ENCODE measurements at places on chromosomes 3 and 15.

GRCh38 chr3:109081746-109082510 lies 36.0 kb downstream of the MORC1 start:
- no peak for DNase-seq

GRCh38 chr15:85005746-85006145 lies 24.1 kb downstream of the PDE8A start:
- no peak for DNase-seq

DNA sequence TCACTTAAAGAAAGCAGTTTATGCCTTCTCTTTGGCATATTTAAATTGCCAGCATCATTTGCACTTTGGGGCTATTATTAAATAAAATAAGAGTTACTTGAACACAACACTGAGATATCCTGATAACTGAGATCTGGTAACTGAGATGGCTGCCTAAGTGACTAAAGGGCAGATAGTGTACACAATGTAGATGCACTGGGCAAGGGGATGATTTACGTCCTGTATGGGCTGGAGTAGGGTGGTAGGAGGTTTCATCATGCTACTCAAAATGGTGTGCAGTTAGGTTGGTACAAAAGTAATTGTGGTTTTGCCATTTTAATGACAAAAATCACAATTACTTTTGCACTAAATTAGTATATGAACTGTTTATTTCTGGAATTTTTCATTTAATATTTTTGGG lies 196.1 kb downstream of the UBE2E2 start:
- no peak for DNase-seq

- no peak for DNase-seq
These were observed 6.2 kb downstream of the CEMIP start for GRCh38 chr15:80785335-80785734.

DNA sequence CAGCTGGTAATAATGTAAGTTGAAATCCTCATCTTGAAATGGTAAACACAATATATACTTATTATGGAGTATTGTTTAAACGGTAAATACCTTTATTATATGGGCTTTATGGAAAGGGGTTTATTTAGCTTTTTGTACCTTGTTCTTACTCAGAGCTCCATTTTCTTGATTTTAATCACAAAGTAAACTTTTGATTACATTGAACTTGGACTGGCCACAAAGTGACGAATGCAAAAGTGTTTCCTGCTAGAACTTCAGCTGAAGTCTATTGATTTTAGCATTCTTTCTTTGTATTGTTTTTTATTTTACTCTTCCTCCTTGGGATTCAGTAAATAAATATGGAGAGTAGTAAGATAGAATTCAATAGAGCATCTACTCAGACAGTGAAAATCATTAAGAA lies 19.8 kb upstream of the AADAC start:
- no peak for DNase-seq

DNA sequence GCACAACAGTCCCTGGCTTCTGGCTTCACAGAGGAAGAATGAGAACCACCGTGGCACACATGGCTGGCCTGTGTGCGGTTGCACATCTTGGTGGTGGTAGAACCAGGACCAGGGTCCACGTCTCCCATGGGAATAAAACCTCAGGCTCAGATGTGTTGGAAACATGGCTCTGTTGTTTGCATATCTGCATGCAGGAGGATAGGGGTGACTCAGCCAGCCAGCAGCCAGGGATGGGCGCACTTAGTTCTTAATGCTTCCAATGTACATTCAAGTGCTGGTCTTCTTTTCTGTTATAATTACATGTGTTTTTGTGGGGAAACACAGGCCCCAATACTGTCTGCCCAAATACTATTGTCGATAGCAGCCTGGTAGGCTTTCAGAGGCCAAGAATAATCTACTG lies 35.8 kb upstream of the BCL2L10 start:
- no peak for DNase-seq

GRCh38 chr3:161673866-161674265 lies 177.3 kb downstream of the OTOL1 start:
- DNase-seq: no peak

- no peak for DNase-seq
These were observed 489.4 kb upstream of the IL12A start for GRCh38 chr3:159499031-159499793.
